ENCODE measurements at places on chromosomes 1 and 21.
A peak's percentile ranks its signal among the peaks of the same experiment; 100 is the strongest.

GRCh38 chr1:38487396-38487795 lies 372.2 kb downstream of the RRAGC start:
- no peak for DNase-seq

DNA sequence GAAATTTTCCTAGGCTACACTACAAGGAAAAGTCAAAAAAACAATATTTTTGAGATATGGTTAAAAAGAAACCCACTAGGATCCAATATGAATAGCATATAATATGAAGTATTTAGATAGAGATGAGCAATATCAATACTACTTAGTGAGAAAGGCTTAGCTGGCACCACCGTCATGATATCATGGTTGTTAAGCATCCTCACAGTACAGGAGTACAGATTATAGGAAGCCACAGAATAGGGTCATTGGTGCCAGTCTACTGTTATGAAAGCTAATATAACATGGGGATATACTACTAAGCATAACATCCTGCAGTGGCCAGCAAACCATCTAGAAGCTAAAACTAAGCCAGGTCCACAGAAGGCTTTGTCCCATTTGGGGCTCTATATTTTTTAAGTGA lies 28.4 kb upstream of the NRIP1 start:
- no peak for DNase-seq

- DNase-seq, result no peak
Observed at GRCh38 chr1:154629061-154629674, 21.2 kb upstream of the ADAR start.

DNA sequence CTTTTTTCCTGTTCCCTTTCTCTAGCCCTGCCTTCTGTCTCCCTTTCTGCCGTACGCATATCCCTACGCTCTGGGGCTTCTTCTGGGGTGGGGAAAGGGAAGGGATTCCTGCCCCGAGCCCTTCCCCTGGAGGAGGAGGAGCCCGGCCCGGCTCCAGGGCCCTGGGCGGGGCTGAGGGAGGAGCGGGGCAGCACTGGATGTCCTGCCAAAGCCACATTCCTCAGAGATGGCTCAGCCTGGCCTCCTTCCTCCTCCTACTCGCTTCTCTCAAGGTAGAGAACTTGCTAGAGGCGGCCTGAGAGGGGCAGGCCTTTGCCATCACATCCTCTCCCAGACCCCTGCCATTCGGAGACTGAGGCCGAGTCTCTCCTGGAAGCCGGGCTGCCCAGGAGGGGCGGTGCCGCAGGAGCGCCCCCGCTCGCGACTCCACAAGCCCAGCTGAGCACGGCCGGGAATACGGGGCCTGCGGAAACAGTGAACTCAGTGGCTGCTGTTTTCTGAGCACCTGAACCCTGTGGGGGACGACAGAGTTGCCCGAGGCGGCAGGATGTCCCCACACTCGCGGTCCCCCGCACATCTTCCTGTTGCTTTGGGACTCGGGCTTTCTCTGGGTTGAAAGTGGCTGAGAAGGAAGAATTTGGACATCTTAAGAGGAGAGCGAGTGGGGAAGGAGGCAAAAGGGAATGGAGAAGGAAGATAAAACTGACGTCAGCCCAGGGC lies 12.2 kb downstream of the ADAMTSL4 start:
- peak; percentile 98 for DNase-seq

GRCh38 chr1:99533909-99534637 lies 111.8 kb upstream of the PALMD start:
- no peak for DNase-seq

GRCh38 chr1:37828410-37829074 lies 20.5 kb upstream of the YRDC start:
- no peak for DNase-seq

DNA sequence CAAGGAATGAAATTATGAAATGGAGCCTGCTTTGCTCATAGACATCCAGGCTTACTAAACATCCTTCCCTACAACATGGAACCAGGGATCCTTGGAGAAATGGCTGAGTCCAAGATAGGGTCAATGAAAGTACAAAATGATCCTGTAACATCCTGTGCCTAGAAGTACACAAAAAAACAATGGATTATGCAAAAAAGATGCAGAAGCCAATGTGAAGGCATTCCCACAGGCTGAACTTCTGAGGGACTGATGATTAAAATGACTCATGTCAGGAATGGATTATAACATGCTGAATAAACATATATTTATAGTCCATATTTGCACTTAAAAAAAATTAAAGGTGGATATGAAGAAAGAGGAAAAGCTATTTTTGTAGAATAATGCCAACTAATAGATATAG lies 10.4 kb upstream of the HOOK1 start:
- no peak for DNase-seq

DNA sequence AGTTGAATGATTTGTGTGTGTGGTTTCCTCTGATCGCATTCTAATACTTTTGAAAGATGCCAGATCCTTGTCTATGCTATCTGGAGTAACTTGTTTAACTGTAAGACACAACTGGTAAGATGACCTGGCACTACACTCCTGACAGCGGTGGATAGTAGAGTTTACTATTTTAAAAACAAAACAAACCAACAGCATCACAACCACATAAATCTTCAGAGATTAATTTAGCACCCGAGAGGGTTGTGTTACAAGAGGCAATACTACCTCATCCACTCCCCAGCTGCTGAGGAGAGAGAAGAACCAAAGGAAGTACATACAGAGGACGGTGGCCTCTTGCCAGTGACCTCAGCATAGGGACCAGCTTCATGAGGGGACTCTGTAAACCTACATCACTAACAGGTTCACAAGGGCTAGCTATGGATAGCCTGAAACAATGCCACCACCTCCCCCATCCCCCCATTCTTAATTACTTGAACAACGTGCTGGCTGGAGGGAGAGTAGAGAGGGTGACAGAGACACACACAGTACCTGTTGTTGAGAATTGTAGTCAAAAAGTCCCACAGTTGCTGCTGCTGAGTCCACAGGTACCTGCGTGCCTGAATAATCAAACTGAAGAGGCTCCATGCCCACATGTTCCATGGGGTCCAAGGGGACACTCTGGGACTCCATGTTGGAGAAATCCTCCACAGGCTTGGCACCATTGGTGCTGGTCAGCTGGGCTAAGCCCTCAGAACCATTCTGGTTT lies 73.5 kb downstream of the PUM1 start:
- no peak for DNase-seq

DNA sequence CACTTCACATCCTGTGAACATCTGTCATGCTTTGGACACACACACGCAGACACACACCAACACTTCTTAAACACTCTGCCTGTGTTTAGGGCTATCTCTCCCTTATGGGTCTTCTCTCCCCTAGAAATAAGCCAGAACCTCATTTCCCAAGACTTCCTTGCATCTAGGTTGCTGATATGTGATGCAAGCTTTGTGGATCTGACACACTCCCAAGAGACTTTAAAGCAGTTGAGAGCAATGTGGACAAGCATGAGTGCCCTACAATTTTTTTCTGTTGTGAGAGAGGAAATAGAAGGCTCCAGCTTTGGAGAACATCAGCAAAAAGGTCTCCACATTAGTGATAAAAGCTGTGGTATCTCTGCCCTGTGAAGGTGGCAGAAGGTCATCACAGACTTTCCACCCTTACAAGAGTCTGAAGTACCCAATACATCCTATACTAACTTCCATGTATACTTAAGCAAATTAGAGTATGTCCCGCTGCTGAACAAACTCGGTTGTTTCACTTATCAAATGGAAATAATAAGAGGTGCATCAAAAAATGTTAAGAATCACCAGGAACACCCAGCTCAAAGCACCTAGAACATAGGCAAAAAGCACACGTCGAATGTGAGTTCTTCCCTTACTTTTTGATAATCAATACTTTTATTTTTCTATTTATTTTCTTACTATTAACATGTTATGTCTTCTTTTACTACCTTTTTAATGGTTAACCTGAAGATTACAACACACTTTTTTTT lies 267.6 kb downstream of the SETD4 start:
- DNase-seq, result no peak

GRCh38 chr1:221097479-221098281 lies 218.4 kb downstream of the HLX start:
- DNase-seq, result peak; percentile 52

GRCh38 chr1:167022384-167022783 lies 33.3 kb downstream of the MAEL start:
- no peak for DNase-seq

GRCh38 chr1:71641903-71642302 lies 561.1 kb upstream of the ZRANB2 start:
- no peak for DNase-seq

DNA sequence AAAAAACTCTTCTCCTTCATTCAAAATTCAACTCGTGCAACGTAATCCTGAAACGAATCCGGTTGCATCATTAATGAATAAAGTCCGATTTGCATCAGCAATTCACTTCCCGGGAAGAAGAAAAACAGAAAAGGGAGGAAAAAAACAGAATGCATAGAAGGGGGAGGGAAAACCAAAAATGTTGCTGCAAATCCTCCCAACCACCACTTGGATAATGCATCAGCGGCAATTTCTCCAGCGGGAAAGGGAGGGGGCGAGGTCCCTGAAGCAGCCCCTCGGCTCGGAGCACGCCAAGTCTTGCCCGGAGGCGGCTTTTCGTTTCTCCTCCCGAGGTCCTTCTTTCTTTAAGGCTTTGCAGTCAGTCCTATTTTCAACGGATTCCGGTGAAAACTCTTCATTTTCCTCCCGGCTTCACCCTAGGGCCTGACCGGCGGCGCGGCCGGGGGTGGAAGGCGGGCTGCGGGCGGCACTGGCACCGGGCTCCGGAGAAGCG lies 723 bp downstream of the CDC42BPA start:
- DNase-seq, result no peak

- DNase-seq, result no peak
Observed at GRCh38 chr1:113734357-113735055, 24.8 kb downstream of the PHTF1 start.

- no peak for DNase-seq
Observed at GRCh38 chr1:9589144-9589718, 520 bp downstream of the TMEM201 start.

DNA sequence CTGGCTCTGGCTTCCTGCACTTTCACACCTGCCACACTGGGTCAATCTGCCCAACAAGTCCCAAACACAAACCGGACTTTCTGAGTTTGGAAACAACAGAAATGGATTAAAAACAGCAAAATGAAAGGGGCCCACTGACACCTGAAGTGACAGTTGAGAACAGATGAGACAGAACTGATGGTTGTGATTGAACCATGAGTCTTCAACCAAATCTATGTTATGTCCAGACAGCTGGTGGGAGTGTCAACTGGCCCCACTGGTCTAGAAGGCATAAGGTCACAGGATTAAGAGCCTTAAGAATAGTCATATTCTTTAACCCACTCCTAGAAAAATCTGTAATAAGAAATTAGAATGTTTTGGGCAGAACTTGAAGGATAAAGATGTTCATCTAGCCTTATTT lies 13.0 kb upstream of the ATP13A2 start:
- DNase-seq, result no peak

GRCh38 chr1:154750681-154751665 lies 119.1 kb downstream of the KCNN3 start:
- no peak for DNase-seq

DNA sequence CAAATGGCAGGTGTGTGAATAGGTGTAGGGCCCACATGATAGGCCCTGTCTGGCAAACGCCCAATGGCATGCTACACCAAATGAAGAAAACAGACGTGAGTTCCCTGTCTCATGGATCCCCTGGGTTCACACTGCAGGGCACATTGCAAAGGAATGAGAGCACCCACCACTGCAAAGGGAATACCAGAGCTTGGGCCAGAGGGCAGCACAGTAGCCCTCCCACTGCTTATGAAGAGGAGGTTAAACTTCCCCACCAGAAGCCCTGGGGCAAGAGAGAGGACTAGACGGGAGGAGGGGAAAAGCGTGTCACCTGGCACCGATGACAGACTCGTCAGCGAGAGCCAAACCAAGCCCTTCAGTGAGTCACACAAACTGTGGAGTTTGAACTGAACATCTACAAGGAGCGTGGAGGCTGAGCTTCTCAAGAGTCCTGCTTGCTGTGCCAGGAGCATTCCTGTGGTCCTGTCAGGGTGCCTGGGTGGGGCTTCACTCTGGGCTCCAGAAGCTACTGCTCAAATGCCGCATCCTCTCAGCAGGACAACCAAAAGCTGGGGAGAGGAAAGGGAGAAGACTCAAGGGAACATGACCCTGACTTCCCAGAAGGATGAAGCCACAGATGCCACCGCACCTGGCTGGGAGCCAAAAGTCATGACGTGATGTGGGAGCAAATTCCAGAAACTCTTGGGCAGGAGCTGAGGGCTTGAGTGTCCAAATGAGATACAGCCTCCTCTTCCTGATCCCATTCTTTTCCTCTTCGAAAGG lies 61.1 kb downstream of the TOMM20 start:
- peak; percentile 93 for DNase-seq

DNA sequence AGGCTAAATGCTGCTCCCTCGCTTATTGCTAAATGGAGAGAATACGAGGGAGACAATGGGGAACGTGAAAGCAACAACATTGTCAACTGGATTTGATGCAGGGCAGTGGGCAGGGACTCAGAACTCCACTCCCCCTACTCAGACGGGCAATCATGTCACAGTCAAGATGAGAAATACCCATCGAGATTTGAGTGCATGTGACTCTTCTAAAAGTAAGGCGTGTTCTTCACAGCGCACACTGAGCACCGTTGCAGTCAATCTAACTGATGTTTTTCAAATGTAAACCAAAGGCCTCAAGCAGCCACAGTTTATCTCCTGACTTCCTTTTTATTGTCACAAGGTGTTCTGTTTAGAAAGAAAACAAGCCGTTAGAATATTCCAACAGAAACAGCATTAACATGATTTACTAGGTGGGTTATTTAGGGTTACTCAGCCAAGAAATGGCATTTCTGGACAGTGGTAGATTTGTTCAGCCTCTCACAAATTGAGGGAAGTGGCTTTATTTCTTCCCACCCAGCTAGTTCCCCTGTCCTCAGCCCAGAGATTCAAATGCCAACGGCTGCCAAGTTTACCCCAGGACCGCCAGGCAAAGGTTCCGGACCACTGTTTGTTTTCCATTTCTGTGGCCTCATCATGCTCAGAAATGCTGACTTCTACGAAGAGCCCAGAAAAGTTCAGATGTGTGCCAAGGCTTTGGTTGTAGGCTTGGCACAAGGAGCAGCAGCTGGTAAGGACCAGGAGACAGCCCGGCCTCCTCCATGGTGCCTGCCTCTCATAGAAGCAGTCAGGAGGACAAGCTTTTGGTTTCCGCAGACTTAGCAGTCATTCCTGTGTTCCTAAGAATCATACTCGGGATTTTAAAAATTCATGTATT lies 171.4 kb downstream of the KIF26B start:
- DNase-seq, result no peak

GRCh38 chr1:117631359-117632160 lies 25.7 kb downstream of the TENT5C start:
- DNase-seq, result no peak

- no peak for DNase-seq
Observed at GRCh38 chr1:205505076-205505729, 734 bp downstream of the CDK18 start.
